ENCODE measurements at places on chromosomes 5 and 9. TPM values are rescaled to one million over a fixed set of nuclear protein-coding genes. Genes with fewer than 3 reads are reported as not detected.

- no peak for DNase-seq
Measured at GRCh38 chr9:81479573-81479972, 209.8 kb downstream of the TLE1 start.

GRCh38 chr9:4276856-4277255, 23.0 kb downstream of the GLIS3 start:
- no peak for DNase-seq

GRCh38 chr9:72006501-72006900, 53.9 kb downstream of the C9orf57 start:
- DNase-seq = no peak

- DNase-seq = no peak
Measured at GRCh38 chr9:36318212-36318802, 60.1 kb upstream of the GNE start.

- DNase-seq = no peak
Measured at GRCh38 chr5:151430731-151431130, 16.7 kb upstream of the SLC36A1 start.

The MORN5 gene
- total RNA-seq = not detected

The IFNA2 gene
- total RNA-seq = not detected

The CBY3 gene
- not detected for total RNA-seq

The FOXD4L4 gene
- total RNA-seq = not detected

The DIMT1 gene
- 18.8 TPM for total RNA-seq

All from left ventricle myocardium superior (tissue), 1 donor.